ENCODE measurements at places on chromosomes 1 and 21.

DNA sequence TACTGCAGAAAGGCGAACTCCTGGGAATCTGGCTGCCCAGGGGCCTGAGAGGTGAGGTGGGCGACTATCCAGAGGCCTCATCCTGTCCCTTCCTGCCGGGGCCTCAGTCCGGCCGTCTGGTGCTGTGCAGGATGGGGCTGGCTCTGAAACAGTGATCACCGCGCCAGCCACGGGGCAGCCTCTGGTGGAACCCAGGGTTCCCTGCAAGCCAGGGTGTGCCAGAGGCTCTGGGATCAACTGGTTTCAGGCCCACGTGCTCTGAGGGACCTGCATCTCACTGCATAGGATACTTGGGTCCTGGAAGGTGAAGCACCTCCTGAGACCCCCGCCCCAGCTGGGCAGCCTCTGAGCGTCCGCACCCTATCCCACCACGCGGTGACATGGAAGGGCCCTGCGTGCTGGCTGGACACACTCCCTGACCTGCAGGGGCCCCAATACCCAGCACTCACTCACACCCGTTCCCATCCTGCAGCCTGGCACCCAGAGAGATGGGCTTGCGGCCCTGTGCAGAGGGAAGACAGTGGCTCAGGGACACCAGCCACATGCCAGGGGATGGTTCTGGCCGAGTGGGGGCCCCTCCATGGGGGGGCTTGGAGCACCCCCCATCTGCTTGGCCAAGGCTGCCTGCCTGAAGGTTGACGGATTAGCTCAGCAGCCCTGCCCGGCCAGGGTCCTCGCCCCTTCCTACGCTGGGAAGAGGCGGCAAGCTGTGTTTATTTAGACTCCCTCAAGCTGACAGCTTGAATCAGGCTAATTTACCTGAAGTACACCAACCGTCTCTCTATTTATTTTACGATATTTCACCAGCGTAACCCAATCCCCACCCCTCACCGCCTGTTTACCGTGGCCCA lies 64.3 kb upstream of the TTC34 start:
- no peak for DNase-seq

DNA sequence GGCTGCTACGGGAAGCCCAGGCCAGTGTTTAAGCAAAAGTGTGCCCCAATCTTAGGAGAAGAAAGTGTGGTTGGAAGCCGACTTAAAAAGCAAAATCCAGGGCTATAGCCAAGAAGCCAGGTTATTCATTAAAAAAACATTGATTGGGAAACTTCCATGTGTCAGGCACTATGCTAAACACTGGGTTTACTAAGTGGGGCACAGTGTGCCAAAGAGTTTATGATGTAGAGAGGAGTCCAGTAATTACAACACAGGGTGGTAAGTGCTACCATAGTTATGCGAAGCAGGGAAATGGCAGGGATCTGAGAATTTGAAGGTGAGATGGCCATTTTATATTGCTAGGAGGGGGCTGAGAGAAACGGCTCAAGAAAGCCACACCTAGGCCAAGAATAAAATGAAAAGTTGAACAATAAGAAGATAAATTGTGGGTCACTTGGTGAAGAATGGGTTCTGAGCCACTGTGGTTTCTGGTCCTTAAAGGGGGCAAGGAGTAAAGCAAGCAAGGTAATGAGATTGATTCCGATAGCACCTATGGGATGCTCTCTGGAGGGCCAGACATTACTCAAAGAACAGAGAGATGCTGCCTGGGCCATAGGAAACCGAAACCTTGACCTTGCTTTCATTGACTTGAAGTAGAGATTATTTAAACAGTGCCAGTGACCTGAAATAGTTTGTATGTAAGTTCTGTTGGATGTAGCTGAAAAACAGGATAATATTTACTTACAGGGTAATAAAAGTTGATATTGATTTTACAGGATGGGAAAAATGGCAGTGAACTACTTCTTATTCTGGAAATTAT lies 177.8 kb downstream of the GIPC2 start:
- no peak for DNase-seq

DNA sequence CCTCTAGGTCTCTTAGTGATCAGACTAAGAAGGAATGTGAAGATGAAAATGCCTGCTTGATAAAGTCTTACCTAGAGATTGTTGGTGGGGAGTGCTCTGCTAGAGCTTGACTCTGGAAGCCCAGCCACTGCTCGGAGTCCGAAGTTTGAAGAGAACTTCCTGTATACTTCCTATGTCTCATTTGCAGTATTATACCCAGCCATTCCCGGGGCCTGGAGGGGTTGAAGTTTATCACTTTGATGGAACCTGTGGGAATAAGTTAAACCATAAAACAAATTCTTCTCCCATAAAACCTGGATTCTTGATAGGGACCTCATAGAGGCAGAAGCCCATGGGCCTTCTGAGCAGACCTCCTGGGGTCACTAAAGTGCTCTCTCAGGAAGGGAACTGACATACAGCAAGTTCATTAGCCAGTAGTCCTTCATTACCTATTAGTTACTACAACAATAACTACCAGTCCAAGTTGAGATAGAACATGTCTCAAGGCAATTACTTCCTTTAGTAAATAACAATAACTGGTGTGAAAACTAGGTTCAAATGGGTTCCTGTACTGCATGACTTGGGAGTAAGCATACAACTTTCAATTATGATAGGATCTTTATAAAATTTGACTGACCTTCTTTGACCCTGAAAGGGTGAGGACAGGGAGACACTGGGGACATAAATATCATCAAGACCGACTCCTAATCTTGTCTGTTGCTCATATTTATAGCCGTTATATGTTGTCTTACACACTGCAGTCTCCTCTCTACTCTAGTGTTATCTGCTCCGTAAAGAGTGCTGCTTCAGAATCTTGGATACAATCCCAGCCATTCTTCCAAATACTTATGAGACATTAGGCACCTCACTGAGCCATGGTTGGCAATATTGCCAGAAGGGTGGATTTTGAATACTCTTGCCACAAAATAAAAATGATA lies at the start of gene OR6N1:
Gene OR6N1, minus strand, starts transcription at position 246 of the 917 bp plus-strand sequence. CDS start 5,513 bp downstream, outside the sequence.
- no peak for DNase-seq

DNA sequence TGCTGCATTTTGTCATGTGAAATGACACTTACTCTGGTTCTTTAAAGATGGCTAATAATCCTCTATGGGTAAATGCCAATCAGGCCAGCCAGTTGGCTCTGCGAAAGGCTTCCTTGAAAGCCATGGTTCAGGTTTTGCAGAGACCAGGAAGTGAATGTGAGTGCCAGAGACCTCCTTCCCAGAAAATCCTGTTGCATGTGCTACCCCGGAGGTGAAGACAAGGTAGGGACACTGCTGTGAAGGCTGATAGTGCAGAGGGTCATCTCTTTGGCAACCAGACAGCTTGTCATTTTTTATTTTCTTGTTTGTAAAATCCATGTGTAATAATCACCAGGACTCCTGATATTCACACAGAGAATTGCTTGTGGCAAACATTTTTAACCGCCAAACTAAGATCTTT lies 18.7 kb downstream of the LRRC8D start:
- no peak for DNase-seq

DNA sequence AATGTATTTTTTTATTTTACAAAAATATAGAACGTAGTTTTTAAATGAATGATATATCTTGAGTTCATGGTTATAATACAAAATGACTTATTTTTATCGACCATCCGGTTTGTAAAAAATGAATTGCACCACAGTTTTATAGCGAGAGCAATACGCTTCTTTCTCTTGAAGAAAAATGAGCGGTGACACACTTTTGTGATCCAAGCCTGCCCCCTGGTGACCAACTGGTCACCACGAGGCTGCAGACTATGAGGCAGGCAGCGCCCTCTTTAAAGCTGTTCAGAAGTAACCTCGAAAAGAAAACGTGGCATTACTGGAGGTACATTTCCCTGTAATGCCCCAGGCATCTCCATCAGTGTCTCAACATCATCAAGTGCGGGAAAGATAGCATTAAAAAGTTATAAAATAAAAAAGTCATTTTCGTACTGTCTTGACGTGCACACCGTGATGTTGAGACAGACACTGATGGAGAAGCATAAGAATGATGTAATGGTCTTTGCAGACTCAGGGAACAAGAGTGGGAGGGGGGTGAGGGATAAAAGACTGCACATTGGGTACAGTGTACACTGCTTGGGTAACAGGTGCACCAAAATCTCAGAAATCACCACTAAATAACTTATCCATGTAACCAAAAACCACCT lies 734.2 kb upstream of the ADAMTS5 start:
- DNase-seq = peak; percentile 85

DNA sequence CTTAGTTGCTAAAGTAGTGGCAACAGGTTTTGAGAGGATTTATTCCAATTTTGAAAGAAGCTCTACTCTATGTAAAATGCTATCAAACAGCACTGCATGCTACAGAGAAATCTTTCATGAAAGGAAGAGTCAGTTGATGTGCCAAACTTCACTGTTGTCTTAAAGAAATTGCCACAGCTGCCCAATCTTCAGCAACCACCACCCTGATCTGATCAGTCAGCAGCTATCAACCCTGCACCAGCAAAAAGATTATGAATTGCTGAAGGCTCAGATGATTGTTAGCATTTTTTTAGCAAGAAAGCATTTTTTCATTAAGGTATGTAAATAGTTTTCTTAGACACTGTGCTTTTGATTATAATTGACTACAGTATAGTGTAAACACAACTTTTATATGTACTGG lies 49.6 kb downstream of the SLC9C2 start:
- DNase-seq = no peak

- no peak for DNase-seq
These were observed 42.9 kb downstream of the MAGI3 start for GRCh38 chr1:113433184-113433583.

DNA sequence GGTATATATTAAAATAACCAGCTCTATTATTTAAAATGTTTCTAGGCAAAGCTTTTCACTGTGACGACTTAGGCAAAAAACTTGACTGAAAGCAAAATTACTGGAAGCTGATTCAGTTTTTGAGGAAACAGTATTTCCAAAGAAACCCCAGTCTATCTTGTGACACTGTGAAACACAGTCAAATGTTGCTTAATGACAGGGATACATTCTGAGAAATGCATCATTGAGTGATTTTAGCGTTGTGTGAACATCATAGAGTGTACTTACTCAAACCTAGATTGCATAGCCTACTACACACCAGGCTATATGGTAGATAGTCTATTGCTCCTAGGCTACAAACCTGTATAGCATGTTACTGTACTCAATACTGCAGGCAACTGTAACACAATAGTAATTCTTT lies 116.9 kb upstream of the KCNK1 start:
- no peak for DNase-seq

DNA sequence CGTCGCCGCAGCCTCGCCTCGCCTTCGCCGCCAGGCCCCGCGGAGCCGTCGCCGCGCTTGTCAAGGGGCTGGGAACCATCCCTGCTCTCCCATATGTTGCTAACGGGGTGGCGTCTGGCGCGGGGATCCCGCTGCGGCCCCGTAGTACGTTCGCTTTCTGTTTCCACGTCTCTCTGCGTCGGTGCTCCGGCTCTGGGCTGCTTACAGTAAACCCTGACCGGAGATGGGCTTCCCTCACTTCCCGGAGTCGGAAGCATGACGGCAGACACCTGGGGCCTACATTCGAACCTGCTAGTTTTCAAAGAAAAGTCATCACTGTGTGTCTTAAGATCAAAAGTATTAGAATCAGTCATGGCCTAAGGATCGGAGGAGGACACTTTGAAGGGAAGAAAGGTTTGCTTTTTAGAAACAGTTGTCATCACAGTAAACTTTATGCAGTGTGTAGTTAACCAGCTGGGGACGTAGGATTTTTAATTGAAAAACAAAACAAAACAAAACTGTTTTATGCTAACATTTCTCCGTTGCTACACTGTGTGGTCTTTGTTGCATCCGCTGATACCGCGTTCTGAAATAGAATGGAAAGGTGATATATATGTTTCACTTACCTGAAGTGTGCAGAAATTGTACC lies 69.0 kb downstream of the SLC35A3 start:
- peak; percentile 28 for DNase-seq

GRCh38 chr21:46634966-46635323 lies 529 bp upstream of the PRMT2 start:
- peak; percentile 94 for DNase-seq

GRCh38 chr1:110060034-110060661 lies 10.3 kb downstream of the ALX3 start:
- peak; percentile 49 for DNase-seq

- DNase-seq = no peak
These were observed 111.1 kb downstream of the SMYD2 start for GRCh38 chr1:214391873-214392645.

DNA sequence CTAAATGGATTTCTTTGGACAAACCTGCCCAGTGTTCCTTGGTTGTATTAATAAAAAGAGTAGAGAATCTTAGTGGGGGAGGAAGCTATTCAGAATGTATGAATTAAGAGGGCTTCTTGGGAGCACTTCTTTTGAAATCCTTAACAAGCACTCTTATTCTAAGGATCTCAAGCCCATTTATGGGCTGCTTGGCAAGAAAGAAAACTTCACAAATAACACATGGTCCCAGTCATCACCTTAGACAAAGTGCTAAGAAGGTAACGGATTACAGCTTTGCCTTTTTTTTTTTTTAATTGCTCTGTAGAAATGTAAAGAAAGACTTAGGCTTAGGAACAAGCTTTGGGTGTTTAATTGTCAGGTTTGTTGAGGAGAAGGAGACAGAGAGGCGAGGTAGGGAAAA lies 76.6 kb upstream of the IPO9 start:
- DNase-seq = no peak

GRCh38 chr1:204859861-204860267 lies 10.8 kb upstream of the NFASC start:
- DNase-seq = no peak

DNA sequence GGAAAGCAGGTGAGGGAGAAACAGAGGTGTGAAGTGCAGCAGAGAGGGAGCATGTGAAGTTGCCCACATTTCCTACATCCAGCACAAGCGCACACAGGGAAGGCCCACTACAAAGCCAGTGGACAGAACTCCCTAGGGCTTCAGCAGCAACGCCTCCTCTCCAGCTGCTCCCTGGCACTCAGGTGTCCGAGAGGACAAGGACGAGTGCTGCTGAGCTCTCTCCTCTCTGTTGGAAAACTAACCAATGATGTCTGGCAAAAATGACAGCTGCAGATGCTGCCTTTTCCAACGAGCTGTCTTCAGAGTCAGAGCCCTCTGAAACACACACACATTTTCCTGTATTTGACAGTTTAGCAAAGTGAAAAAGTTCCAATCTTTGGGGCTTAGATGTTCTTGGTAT lies 86.8 kb downstream of the HSF2BP start:
- no peak for DNase-seq
